ENCODE measurements at places on chromosomes 6 and 20. TPM values are rescaled to one million over a fixed set of nuclear protein-coding genes. Genes with fewer than 3 reads are reported as not detected.

Gene SH3BGRL2
- polyA plus RNA-seq: 35.3 TPM

GRCh38 chr6:146901940-146902816 is 302.0 kb upstream of the STXBP5 start:
- no peak for DNase-seq

- no peak for DNase-seq
These were observed 7.3 kb upstream of the ARHGAP18 start for GRCh38 chr6:129717277-129717676.

GRCh38 chr6:29552512-29553051 is 7.0 kb downstream of the UBD start:
- peak; percentile 28 for DNase-seq

DNA sequence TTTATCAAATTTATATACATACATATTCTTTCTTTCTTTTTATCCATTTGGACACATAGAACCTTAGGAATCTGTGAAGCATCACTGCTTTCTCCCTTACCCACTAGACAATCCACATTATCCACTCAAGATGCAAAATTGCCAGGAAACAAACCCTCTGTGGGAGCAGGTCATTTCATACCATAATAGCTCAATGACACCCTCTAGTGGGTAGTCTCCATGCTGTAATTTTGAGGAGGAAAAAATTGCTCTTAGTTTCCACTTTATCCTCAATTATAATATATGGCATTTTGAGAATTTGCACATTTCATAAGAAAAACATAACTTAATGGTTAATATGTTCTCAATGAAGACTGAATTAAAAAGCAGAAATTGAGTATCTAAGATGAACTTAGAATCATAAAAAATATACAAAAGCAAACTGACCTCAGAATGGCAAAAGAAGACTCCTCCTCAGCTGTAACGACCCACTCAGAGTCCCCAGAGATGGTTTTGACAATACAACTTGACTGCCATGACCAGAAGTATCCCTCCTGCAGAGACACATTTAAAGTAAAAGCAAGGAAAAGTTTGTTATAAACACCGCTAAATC is 164.1 kb downstream of the FRK start:
- DNase-seq: no peak

DNA sequence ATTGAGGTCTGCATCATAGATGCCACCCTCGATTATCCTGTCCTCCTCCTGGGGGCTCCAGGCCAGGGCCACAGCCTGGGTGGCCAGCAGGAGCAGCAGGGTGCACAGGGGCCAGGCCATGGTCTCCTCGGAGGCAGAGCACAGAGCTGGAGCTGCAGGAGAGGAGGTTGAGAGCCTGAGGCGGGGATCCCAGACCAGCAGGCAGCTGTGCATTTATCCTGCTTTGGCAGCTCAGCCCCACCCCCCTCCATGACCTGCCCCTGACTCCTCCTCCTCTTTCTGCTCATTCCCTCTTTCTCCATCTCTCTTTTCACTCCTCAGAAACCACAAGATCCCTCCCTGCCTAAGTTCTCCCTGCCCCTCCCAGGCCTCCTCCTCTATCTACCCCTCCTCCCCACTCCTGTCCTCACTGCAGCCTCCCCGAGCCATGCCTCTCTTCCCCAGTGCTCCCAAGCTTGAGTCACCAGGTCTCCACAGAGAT is at the start of gene CST2:
CST2 (minus strand) TSS at position 189 of the 481 bp plus-strand sequence; CDS start at position 120, 69 bp downstream.
- no peak for DNase-seq

DNA sequence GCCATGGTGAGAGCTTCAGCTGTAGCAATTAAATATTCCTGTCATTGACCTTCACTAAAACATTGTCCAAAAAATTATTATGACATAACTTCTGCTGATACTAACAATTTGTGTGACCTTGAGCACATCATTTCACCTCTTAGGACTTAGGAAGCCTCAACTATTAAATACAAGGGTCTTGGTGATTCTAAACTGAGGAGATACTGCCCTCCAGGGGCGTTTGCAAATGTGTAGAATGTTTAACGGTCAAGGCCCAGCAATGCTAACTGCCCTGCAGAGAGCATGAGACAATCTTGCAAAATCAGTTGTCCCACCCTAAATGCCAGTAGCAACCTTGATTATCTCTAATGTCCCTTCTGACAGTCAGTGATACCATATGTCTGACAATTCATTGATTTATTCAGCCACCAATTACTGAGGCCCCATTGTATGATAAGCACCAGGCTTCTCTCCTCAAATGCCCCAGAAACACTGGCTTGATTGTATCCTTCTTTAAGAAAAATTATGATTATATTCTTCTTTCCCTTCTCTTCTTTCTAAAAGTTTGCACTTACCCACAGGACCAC is 284.1 kb upstream of the PLN start:
- DNase-seq: no peak

Data from right renal pelvis (tissue), 4 donors.